ENCODE measurements at places on chromosomes 5 and 9. TPM values are rescaled to one million over a fixed set of nuclear protein-coding genes. Genes with fewer than 3 reads are reported as not detected.

UQCRQ gene
- 181 TPM for polyA plus RNA-seq

IL5 gene
- not detected for polyA plus RNA-seq

DNA sequence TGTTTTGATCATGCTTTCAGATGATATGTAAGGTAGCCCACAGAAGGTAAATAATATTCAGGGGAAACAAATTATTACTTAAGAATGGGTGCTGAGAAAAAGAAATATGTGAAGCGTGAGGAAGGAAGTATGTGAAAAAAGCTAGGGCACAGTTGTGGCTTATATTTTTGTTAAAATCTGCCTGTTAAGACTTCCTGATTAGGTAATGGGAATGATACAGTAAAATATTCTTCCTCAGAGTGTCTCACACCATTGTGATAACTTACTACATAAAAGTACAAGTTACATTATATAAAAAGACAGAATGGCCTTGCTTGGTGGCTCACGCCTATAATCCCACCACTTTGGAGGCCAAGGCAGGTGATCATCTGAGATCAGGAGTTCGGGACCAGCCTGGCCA is 18.7 kb upstream of the PARP8 start:
- DNase-seq = no peak

DNA sequence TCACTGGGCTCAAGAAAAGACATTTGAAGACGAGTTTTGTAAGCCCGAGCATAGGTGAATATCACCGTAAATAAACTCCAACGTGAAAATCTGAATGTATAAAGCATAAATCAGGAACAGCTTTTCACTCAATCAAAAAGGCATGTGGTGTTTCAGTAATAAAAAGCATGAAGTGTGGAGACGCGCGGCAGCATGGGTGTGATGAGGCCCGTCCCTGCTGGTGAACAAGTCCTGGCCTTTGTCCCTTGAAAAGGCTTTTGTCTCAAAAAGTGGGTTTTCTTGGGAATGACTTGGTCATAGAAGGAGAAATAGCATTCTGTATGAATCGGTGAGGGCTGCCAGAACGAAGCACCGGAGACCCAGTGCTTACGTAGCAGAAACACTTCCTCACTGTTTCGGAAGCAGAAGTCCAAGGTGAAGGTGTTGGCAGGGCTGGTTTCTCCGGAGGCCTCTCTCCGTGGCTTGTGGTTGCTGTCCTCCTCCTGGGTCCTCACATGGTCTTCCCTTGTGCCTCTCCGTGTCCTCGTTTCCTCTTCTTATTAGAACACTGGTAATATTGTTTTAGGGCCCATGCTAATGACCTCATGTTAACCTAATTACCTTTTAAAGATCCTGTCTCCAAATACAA is 24.9 kb downstream of the ROPN1L start:
- no peak for DNase-seq
